Renal pelvis (tissue), 12 donors: ENCODE measurements at places on chromosomes 3 and 15. TPM values are rescaled to one million over a fixed set of nuclear protein-coding genes. Genes with fewer than 3 reads are reported as not detected.

DNA sequence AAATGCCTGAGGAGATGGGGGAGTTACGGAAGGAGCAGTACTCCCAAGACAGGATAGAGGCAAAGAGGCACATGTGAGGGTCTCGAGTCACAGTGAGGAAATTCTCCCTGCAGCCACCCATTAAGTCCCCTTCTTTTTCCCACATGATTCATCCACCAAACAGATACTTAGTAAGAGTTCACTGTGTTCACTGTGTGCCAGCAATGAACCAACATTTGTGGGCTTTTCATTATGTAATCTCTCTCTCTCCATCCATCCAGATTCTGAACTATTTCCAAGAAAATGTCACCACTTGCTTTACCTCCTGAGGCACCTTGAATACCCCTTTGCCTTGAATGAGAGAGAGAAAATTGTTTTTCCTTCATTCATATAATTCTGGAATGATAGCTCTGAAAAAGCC lies 24.6 kb upstream of the LRRFIP2 start:
- no peak for DNase-seq

DNA sequence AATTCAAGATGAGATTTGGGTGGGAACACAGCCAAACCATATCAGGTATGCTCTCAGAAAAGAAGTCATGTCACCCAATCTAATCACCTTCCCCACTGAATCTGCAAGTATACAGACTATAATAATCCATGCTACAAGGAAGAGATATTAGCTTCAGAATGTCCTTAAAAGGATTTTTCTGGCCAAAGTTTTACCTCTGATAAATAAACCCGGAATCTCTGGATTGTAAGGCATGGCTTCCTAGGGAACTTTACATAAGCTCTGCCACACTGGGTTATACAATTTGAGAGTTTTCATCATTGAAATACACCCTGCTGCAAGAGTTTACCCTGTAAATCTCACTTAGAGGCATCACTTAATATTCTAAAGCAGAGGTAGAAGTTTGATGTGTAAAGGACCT lies 330.5 kb upstream of the KCNMB2 start:
- no peak for DNase-seq

DNA sequence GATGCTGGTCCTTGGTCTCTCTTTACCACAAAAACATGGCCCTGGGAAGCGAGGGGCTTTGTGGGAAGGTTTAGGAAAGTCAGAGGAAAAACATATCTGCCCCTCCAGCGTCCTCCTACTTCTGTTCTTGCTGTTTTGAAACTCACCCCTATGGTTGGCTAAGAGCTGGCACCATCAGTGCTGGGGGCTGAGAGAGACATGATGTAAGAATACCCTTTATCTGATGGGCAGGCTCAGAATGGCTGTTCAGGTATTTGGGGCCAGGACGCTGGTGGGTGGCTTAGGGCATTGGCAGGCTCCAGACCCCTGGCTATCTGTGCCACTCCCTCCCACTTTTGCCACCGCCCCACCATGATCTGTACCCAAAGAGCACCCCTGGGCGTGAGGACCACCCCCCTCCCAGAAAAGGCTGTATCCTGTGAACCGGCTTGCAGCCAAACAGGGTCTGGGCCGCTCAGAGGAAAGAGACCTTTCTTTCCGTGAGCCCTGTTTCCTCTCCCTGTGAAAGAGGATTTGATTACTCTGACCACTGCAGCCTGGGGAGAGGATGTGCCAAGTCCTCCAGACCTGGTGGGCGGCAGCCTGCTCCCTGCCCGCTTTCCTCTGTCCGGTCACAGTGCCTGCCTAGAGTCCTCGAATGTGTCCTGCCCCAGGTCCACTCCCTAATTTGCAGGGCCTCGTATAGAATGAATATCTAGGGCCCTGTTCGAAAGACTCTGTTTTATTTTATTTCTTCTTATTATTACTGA lies 61.3 kb upstream of the SLC6A6 start:
- no peak for DNase-seq

DNA sequence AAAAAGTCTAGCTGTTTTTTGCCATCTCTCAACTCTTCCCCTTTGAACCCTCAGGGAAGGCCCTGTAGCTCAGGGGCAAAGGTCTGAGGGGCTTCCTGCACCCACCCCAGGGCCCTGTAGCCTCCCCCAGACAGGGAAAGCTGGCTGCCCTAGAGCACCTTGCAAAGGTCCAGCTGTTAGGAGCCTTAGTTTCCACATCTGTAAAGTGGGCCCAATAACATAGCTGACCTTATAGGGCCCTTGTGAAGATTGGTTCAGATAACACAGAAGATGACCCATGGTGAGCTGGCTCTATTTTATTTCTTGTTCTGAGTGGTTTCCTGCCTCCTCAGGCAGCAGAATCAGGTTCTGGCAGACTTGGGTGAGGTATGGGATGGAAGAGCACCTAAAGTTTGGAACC lies 55.2 kb upstream of the SMAD6 start:
- no peak for DNase-seq

DNA sequence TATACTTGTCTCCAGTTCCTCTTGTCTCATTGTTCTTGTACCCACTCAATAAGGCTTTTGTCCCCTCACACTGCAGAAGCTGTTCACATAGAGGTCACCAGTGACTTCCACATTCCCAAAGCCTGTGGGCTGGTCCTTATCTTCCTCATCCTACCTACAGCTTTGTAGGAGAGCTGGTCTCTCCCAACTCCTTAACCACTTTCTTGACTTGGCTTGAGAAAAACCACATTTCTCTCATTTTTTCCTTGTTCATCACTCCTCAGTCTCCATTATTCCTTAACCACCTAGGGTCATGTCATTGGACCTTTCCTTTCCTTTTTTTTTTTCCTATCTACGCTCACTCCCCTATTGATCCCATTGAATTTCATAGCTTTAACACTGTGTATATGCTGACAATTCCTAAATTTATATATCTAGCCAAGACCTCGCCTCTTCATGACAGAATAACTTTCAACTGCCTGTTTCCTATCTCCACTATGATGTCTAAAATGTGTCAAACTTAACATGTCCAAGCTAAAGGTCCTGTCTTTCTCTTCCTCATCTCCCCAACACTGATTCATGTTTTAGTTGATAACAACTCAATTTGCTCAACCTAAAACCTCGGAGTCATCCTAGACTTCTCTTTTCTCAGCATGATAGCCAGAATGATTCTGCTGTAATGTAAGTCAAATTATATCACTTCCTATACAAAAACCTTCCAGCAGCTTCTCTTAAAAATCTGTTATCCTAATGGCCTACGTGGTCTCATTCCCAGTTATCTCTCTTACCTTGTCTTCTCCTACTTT lies 49.5 kb downstream of the CEP63 start:
- DNase-seq = no peak

- DNase-seq = no peak
Observed at GRCh38 chr15:84684092-84684491, 26.1 kb upstream of the NMB start.

GRCh38 chr3:154178172-154178571 lies 57.0 kb downstream of the ARHGEF26 start:
- DNase-seq = no peak

DNA sequence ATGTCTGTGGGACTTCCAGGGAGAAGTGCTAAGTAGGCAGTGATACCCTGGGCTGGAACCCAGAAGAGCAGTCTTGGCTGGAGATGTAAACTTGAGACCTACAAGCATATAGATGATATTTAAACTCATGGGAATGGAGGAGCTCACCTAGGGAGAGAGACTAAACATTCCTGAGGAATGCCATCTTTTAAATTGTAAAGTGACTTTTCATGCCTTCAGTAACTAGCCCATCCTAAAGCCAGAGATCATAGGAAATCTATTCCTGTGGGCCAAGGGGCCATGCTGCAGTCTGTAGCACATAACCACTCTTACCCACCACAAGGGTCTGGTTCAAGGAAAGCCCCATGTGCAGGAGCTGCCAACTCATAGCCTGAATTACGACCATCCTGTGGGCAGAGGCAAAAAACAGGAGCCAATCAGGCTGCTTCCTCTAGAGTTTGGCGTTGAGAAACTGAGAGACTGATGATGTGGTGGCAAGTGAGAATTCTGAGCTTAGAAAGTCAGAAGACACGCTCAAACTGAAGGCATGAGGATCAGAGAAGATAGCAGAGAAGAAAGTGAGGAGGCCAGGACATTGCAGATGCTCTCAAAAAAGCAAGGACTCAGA lies 37.5 kb downstream of the CTDSPL start:
- DNase-seq = no peak

DNA sequence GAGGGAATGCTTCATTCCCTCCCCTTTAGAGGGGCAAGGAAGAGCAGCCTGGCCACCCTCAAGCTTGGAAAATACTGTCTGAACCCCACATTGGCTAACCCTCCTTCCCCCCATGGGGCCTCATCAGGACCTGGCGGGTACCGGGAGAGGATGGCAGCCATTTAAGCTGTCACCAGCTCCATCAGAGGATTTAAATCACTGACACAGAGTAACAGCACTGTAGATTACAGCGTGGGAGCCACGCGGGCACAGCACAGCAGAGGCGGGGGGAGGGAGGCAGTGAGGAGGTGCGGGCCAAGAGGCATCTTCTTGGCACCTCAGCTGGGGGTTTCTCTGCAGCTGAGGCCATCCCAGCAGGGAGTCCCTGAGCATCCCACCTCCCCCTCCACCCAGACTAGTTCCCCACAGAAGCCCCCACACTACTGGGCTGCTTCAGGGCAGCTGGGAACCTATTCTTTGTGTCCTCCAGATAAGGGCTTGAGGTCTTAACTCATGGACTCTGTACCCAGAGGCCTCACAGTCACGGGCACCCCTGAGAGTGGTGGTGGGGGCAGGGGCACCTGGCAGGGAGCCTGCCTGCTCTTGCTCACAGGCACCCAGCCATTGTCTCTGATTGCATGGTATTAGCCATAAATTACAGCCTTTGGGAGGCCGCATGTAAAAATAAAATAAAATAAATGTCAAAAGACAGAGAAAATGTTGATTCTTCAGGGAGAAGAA lies 21.9 kb upstream of the CACNA2D2 start:
- DNase-seq = no peak

DNA sequence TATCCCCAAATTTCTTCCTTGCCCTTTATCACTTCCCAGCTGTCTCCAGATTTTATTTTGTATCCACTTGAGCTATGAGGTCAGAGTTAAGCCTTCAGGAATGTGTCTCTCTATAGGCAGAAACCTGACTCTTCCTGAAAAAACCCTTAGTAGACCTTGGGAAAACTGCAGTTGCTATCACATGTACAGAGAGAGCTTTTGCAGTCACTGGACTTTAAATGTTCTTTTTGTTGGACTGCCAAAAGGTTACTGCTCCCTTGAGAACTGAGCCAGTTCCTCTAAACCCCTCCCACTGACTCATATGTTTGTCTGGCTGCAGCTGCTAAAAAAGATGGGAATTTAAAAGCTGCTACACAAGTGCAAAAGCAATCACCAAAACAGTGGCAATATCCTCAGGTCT lies 169.1 kb upstream of the CCDC54 start:
- peak; percentile 89 for DNase-seq

- DNase-seq = no peak
Observed at GRCh38 chr3:185933374-185934173, 4.2 kb downstream of the TRA2B start.

Gene THUMPD3
- polyA plus RNA-seq = 47.0 TPM

DNA sequence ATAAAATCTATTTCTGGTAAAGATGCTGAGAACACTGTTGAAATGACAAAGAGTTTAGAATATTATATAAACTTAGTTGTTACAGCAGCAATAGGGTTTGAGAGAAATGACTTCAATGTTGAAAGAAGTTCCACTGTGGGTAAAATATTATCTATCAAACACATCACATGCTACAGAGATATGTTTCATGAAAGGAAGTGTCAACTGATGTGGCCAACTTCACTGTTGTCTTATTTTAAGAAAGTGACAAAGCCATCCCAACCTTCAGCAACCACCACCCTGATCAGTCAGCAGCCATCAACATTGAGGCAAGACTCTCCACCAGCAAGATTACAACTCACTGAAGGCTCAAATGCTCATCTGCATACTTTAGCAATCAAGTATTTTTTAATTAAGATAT lies 20.2 kb downstream of the TMEM39A start:
- DNase-seq = no peak

Gene CCR2
- 1.9 TPM for polyA plus RNA-seq

DNA sequence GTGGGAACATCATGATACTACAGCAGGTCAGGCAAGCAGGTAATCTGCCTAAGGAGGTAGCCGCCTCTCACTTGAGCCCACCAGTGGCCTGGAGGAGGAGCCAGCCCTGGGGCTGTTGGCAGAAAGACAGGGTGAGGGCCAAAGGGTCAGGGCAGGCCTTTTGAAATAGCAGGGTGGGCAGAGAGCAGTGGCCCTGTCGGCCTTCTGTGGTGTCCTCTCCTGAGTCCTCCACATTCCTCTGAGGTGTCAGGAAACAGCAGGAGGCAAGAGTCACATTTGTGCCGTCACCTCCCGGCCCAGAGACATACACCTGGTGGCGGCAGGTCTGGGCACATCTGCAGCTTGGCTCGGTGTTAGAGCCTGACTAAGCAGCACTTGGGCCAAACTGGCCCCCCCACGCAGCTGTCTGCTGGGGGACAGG lies 3.9 kb upstream of the BNC1 start:
- no peak for DNase-seq

GRCh38 chr3:20912406-20912805 lies 726.4 kb upstream of the SGO1 start:
- no peak for DNase-seq

DNA sequence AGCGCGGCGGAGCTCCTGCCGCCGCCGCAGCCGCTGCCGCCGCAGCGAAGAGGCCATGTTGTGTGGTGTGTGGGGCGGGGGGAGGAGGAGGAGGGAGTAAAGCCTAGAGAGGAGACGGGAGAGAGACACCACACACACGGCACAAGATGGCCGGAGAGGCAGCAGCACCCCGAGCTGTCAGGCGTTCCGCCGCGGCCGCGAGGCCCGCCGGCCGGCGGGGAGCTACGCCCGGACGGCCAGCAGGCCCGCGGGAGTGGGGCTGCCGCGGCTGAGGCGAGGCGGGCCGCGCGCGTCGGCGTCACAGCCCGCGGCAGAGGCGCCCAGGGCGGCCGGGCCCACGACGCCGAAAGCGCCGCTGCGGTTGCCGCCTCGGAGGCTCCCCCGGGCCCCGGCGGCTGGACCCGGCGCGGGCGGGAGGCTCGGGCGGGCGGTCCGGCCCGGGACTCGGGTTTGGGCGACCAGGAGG lies 17.4 kb upstream of the CHD2 start:
- no peak for DNase-seq

DNA sequence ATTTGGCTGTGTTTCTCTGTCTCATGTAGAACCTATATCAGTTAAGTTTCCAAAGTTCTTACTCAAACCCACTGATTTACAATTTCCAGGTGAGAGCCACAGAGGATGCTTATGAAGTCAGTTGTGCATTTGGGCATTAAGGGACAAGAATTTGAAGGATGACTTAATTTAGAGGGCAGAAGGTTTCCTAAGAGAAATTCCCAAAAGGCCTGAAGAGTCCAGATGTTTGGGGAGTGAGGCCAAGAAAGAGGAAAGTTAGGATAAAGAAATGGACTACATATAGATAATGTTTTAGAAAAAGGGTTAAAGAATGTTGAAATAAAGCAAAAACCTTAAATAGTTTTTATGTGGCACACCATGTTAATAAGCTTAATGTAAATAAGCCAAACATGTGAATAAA lies 338.7 kb upstream of the GRM7 start:
- no peak for DNase-seq

Gene FBXW12
- 0.34 TPM for polyA plus RNA-seq

DNA sequence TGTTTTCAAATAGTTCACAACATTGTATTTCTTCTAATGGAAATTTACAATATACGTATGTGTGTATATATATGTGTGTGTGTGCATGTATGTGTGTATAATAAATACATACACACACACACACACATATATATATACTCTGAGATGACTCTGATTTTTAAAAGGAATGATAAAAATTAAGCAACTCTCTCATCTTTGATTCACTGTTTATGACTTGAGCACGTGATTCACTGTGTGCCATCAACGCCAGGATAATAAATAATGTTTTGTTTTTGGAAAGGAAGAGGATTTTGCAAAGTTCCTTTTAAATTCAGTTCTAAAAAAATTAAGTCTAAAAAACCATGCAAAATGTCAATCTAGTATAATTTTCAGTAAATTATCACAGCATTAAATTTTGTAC lies 132.4 kb downstream of the P3H2 start:
- no peak for DNase-seq
